ENCODE measurements at places on chromosomes 4 and X. TPM values are rescaled to one million over a fixed set of nuclear protein-coding genes. Genes with fewer than 3 reads are reported as not detected.

GRCh38 chr4:37601531-37601930, 84.6 kb downstream of the RELL1 start:
- DNase-seq = no peak
- H3K36me3 ChIP-seq = no peaks in the 10 kb centered on the region
- H3K4me3 ChIP-seq = no peak overlapping the region
- H3K4me1 ChIP-seq = peaks cover 4% of the 10 kb centered on the region
- no peak overlapping the region for H3K27ac ChIP-seq

DNA sequence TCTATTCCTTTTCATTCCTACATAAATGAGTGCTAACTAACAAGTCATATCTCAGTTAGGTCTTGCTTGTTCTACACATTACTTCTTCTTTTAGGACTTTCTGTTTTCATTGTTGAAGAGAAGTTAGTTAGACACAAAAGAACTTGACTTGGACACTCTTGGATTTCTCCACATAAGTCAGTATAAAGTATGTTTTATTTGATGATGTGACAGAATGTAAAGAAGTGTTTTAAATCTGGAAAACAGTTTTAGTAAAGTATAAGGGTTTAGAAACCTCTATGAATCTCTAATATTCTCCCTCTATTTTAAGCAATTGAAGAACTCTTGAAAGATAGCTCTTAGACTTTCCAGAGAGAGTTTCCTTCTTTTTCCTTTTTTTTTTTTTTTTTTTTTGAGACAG, 38.6 kb upstream of the TMEM33 start:
- no peak overlapping the region for H3K4me3 ChIP-seq
- no peak for DNase-seq
- no peak overlapping the region for H3K27ac ChIP-seq
- no peaks in the 10 kb centered on the region for H3K36me3 ChIP-seq
- H3K27me3 ChIP-seq = peaks cover 44% of the 10 kb centered on the region
- no peaks in the 10 kb centered on the region for H3K4me1 ChIP-seq

GRCh38 chrX:97563531-97564133, 679.9 kb downstream of the RPA4 start:
- no peaks in the 10 kb centered on the region for H3K4me1 ChIP-seq
- no peaks in the 10 kb centered on the region for H3K27me3 ChIP-seq
- H3K4me3 ChIP-seq = peak overlapping the region; percentile 50
- peak overlapping the region; percentile 43 for H3K27ac ChIP-seq
- DNase-seq = peak; percentile 16
- no peaks in the 10 kb centered on the region for H3K36me3 ChIP-seq

SLC10A6 gene
- total RNA-seq = 0.69 TPM

ZCCHC12 gene
- total RNA-seq = not detected

SORBS2 gene
- total RNA-seq = 1,282 TPM

CCKAR gene
- not detected for total RNA-seq

Measured in left ventricle myocardium inferior (tissue), 1 donor.